ENCODE measurements at places on chromosomes 4 and X.

GRCh38 chr4:42995343-42995944 lies 102.9 kb downstream of the GRXCR1 start:
- peak; percentile 27 for DNase-seq

GRCh38 chr4:43757147-43757546 lies 691.5 kb downstream of the KCTD8 start:
- no peak for DNase-seq

DNA sequence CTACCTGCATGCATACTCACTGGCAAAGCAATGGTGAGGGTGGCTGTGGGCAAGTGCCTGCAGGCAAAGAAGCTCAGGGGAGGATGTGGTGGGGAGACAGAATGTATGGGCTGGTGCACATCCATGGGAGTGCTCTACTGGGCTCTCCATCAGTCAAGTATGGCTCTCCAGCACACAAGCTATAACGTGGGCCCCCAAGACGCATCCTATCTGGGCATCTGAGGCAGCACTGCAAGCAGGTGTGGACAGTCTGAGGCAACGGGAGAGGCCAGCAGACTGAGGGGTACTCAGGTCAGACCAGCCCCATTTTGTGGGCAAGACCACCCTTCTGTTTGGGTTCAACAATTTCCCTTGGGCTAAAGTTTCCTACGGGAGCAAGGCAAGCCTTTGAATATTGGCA lies 1227.8 kb downstream of the FAM133A start:
- DNase-seq: no peak

- DNase-seq: no peak
These were observed 111.8 kb upstream of the MAP3K15 start for GRCh38 chrX:19627081-19627480.

DNA sequence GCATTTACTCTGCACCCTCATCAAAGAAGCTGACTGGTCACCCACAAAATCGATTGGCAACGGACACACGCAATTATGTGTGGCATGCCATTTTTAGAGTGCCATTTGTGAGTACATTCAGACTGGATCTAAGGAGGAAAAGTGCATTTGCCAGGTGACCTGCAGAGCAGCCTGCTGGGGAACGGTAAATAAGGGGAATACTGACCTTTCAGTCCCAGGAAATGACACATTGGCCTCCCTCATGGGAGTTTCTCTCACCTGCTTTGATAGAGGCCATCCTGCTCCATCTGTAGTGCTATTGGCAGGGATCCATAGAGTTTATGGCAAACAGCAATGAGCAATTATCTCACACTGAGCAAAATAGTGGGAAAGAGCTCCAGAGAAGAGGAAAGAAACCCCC lies 127.8 kb downstream of the DDX53 start:
- DNase-seq: no peak

DNA sequence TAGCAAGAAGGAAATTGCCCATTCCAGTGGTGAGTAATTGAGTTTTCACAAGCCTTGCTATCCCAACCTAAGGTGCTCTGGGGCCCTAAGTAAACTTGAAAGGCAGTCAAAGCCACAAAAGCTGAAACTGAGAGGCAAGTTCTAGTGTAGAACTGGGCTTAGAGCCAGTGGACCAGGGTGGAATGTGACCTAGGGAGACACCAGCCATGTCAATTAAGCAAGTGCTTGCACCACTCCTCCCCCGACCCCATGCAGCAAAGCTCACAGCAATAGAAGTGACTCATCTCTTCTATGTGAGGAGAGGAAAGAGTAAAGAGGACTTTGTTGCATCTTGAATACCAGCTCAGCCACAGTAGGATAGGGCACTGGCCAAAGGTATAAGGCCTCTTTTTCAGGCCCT lies 486.1 kb upstream of the POU3F4 start:
- DNase-seq: no peak

- DNase-seq: no peak
These were observed 62.0 kb downstream of the BCOR start for GRCh38 chrX:40035726-40036125.

DNA sequence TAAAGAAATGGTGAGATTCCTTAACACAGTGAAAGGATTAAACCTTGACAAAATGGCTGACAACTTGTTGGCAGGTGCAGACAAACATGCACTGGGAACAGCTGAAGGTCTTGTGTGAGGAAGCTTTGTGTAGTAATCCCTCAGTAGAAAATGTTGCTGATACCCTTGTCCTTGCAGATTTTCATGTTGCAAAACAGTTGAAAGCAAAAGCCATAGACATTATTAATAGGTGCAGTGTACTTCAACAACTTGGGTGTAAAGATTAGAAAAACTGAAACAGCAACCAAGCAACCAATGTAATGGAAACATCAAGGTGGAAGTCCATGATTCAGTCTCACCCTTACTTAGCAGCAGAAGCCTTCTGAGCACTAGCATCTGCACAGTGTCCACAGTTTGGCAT lies 29.8 kb downstream of the UGT2B7 start:
- DNase-seq: no peak

DNA sequence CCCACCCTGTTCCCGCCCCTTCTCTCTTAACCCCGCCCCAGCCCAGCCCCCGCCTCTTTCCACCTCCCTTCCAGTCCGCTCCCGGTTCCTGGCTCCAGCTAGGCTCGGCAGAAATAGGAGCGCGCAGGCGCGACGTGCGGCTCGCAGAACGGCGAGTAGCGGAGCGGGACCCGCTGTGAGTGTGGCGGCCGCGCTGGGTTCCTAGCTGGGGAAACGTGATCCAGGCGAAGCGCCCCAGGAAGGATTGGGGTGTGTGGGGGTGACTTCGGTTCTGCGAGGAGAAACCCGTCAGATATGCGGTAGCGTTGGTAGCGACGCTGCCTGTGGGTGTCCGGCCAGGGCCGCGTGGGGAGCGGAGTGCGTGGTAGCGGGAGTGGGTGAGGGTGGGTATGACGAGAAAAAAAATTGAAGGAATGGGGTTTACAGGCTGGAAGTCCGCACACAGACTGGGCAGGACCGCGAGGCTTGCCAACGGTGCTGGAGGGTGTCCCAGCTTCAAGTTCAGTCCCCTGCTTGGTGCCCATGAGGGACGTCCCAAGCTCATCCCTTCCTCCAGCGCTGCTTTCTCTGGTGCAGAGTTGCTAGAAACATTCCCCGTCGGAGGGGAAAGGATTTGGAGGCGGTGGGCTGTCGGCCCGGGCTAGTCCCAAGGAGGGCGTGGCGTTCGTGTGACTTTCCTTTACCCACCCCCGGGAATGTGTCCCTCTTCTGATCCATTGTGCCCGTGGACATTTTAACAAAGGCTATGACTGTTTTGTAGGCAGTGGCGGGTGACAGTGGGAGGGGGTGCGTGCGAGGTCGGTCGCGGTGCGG lies at the start of gene PRRG1:
Gene PRRG1, plus strand, starts transcription at position 144 of the 813 bp plus-strand sequence. CDS start 56,886 bp downstream, outside the sequence.
- DNase-seq: peak; percentile 74
